ENCODE measurements at places on chromosomes 13 and 19.

DNA sequence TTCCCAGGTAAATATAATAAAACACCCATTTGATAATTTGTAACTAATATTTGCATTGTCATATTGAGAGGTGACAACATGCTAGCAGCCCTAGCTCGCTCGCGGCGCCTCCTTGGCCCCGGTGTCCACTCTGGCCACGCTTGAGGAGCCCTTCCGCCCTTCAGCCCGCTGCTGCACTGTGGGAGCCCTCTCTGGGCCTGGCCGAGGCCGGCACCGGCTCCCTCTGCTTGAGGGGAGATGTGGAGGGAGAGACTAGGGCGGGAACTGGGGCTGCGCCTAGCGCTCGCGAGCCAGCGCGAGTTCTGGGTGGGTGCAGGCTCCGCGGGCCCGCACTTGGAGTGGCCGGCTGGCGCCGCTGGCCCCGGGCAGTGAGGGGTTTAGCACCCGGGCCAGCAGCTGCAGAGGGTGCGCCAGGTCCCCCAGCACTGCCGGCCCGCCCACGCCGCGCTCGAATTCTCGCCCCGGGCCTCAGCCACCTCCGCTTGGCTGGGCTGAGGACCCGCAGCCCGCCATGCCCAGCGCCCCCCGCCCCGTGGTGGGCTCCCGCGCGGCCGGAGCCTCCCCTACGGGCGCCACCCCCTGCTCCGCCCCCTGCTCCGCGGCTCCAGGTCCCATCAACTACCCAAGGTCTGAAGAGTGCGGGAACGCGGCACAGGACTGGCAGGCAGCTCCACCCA is 594.4 kb downstream of the SLITRK6 start:
- DNase-seq, result no peak

DNA sequence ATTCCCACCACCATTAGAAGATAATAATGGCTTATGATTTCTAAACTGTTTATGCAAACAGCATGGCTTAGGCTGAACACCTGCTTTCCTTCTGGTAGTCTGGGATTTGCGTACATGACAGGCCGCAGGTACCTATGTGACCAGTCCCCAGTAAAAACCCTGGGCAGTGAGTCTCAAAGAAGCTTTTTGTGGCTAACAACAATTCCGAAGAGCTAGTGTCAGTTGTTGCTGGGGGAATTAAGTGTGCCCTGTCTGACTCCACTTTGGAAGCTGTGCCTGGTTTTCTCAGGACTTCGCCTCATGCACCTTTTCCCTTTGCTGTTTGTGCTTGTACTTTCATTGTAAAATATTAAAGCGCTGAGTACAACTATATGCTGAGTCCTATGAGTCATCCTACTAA is 250.2 kb upstream of the MIR17HG start:
- no peak for DNase-seq

DNA sequence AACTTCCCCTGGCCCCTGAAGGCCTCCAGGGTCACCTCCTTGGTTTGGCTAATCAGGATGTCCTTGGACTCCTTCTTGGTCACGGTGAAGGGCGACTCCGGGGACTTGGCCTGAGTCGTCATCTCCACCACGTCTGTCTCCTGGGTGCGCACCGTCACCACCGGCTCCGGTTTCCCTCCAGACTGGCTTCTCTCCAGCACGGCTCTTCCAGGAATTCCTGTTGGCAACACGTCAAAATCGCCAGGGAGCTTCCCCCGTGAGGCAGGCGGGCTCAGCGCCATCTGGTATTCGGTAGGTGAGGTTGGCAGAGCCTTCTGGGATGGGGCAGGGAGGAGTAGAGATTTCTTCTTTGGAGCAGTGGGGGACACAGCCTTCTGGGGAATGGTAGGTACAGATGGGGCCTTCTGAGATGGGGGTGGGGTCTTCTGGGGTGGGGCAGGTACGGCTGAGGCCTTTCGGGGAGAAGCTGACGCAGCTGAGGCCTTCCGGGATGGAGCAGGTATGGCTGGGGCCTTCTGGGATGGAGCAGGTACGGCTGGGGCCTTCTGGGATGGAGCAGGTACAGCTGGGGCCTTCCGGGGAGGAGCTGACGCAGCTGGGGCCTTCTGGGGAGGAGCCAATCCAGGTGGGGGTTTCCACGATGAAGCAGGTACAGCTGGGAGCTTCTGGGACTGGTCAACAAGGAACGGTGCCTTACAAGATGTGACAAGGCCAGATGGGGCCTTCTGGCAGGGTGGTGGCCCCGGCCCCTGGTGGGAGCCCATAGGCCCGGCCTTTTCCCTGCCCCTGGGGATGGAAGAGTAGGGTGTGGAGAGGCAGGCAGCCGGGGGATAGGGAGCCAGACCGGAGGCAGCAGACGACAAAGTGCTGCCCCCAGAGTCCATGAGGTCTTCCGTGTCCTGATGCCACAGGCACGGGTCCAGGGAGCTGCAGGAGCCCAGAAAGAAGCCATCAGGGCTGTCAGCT is 3.8 kb downstream of the GARIN5B start:
- no peak for DNase-seq

DNA sequence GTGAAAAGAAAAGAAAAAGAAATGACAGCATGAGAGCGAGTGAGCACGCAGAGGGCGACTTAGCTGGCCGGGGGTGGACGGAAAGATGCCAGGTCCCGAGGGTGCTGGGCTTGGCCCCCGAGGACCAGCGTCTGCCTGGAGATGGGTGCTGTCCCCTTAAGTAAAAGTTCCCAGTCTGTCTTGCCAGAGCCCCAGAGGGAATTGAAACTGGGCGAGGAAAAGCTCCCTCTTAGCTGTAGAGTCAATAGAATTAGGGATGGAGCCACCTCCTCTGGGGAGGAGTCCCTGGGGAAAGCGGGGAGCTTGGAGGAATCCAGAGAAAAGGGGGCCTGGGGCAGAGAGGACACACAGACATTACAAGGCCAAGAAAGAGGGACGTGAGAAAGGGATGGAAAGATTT is 13.3 kb downstream of the BCAM start:
- DNase-seq, result no peak

DNA sequence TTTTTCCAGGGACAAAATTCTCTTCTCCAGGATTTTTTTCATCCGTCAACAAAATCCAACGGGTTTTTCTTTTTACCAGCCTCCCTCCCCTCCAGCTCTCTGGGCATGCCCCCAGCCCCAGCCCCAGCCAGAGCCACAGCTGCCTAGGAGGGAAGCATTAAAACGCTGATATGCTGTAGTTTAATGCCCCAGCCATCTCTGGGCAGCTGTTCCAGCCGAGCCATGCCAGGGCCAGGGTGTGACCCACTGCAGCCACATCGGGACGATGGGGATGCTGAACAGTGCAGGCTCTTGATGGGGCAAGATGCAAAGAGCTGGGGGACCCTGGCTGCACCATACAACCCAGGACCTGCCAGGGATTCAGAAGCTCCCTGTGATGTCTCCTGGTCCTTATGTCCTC is 32.1 kb downstream of the TSHZ3 start:
- DNase-seq, result no peak

GRCh38 chr19:57934820-57935665 is at the start of gene ZNF418:
TSS of gene ZNF418 (minus strand) at chr19:57935402. CDS start at chr19:57933822, 1,580 bp downstream.
- no peak for DNase-seq

DNA sequence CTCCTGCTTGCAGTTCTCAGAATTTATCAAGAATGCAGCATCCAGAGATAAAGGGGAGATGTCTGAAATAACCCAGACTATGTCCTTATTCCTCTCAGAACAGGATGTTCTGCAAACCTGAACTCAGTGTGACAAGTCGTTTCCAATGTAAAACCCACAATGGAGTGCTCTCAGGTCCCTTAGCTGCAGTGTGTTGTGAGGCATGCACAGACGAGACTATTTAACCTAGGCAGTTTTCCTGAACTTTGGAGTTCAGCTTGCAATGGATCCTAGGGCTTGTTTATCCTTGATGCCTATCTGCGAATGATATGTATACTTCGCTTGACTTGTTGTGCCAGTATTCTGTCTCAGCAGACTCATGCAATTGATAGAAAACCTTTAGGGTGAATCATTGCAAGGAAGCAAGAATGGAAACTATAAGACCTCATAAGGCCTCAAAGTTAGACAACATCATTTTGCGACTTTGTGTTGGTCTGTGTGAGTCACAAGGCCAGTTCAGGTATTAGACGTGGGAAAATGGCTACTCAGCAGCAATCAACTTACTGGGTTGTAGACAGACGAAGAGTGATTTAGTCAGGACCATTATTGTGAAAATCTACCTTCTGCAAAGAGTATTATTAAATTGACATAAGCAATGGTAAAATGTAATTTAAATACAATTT is 2439.9 kb upstream of the PCDH20 start:
- no peak for DNase-seq

GRCh38 chr19:39951686-39952085 is 17.3 kb upstream of the FCGBP start:
- no peak for DNase-seq

DNA sequence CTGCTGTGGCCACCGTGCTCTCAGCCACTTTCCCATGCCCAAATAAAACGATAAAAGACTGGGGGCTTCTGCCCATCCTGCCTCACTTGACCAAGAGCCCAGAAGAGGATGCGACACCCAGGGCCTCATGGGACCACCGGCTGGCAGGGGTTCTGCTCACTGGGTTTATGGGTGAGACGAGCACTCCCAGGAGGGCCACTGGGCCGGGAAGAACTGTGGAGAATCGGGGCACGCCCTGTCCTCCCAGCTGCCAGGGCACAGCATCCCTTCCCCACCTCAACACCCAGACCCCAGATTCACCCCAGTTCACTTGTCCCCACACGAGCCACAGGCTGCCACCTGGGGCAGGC is 4.7 kb upstream of the F10 start:
- DNase-seq, result no peak

GRCh38 chr13:48585456-48585840 is 52.6 kb upstream of the RCBTB2 start:
- DNase-seq, result no peak

- DNase-seq, result no peak
These were observed 29.6 kb downstream of the CAPS start for GRCh38 chr19:5943623-5944022.

GRCh38 chr19:1106841-1107660 is 3.3 kb downstream of the GPX4 start:
- DNase-seq, result no peak

- no peak for DNase-seq
These were observed 92.9 kb downstream of the GNG7 start for GRCh38 chr19:2609389-2610116.

DNA sequence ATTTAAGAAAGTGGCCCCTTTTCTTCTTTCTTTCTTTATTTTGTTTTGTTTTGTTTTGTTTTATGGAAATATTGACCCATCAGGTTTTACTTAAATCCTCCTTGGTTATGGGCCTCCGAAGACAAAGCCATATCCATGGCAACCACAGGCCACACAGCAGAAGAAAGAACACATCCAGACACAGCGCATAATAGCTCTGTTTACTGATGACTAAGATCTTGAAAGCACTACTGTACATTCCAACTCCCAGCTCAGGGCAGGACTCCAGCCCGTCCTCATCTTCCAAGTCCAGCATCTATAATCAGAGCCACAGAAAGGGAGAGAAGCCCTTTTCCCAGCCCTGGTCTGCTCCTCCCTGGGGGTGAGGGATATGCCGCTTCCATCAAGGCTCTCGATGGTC is 84.3 kb downstream of the NUFIP1 start:
- no peak for DNase-seq

DNA sequence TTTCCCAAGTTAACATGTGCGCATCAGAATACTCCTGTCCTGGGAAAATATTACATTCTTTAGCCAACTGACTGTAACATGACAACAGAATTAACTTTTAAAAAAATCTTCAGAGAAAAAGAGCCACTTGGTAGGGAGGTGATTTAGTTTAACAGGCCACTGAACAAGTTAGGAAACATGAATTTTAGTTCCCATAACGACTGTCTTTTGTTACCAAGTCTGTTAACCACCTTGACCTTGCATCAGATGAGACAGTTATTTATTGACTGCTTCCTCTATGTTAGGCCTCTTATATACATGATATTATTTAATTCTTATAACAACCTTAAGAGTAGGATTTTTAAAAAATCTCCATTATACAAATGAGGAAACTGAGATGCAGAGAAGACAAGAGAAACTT is 268.6 kb downstream of the NDFIP2 start:
- DNase-seq, result no peak

DNA sequence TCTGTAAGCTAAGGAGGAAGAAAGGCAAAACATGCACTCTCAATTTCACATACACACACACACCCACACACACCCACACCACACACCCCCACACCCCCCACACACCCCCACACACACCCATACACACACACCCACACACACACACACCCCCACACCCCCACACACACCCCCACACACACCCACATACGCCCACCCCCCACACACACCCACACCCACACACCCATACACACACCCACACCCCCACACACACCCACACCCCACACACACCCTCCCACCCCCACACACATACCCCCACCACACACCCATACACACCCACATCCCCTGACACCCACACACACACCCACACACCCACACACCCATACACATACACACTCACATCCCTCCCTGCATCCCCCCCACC is 276.1 kb downstream of the ABCC4 start:
- no peak for DNase-seq

DNA sequence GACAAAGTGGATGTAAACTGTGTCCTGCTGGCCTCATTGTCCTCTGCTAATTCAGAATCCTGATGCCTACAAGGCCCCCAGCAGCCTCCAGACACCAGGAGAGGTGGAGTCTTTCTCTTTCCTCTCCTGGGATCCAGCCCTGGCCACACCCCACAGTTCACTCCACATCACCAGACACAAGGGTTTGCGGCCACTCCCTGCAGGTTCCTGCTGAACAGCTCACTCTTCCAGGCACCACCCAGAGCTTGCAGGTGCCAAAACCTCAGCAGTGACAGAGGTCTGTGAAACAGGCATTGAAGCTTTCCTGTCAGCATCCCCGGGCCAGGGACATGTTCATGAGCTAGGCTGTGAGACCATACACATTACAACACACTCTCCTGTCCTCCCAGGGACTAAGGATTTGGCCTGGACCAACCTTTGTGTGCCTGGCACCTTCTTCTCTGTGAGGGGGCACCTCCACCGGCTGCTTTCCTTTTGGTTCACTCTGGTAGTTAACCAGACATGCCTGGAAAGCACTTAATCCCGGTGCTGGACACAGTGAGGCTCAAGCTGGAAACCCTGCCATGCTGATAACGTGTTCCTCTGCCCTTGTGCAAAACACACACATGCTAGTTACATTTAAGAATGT is 11.1 kb upstream of the ATP12A start:
- DNase-seq, result no peak

DNA sequence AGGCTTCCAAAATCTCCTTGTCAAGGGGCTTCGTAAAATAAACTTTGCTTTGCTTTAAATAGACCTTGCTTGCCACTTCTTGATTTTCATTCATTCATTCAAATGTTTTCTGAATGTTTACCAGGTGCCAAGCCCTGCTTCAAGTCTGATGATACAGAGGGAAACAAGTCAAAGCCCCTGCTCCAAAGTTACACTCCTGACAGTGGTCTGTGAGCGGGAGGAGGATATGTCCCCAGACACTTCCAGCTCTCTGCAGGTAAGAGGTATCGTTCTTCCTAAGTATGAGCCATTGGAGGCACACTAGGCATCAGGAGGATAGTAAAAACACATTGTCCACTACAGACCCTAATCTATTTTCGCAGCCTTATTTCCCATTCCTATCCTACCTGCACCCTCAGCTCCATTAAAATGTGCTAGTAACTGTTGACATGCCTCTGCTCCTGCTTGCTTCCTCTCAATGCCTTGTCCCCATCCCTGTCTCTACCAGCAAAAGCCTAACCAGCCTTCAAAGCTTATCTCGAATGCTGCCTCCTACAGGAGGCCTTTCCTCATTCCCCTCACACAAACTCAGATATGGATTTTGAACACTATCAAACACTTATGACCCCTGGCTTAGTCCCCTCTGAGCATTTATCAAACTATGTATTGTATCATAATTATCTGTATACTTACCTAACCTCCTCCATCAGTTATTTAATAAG is 6.2 kb upstream of the WBP4 start:
- DNase-seq, result no peak

Measured in stimulated activated CD8-positive, alpha-beta memory T cell treated with anti-CD3 and anti-CD28 coated beads, Interleukin-4, amount 100 ng/mL, for 1 hour (primary cell).